GM20000 (cell line): ENCODE measurements at places on chromosomes 4 and X.

DNA sequence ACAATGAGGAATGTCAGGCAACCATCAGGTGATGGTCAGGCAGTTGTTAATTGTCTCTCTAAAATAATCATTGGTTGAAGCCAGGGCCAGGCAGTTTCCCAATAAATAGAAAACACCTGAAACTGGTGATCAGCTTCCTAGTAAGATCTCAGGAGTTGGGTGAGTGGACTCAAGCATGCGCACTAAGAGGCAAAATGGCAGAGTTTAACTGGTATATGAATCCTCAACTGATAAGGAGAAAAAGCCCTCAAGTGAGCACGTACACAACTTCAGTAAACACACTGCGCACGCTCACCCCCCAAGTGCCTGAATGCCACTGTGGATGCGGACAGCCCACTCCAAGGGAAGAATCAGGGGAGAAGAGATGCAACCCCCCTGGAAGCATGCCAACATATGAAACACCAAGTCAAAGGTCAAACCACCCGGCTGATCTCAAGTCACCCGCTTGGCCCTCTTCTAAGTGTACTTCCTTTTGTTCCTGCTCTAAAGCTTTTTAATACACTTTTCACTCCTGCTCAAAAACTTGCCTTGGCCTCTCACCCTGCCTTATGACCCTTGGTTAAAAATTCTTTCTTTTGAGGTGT lies 39.9 kb downstream of the LNX1 start:
- DNase-seq: no peak

DNA sequence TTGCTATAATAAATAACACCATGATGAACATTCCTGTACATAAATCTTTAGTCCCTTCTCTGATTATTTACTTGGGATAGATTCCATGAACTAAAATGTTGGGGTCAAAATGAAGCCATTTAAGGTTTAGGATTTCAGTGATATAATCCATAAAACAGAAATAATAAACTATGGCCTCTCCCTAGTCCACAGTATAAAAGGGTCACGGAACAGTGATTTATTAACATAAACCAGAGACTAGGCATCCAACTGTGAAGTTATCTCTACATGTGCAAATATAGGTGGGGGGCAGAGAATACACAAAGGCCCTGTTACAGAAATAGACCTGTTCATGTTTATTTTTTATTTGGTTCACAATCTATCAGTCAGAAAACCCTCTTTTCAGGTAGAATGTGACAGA lies 499.1 kb upstream of the SLIT2 start:
- DNase-seq: no peak

- no peak for DNase-seq
These were observed 32.4 kb upstream of the BCOR start for GRCh38 chrX:40130207-40130606.

DNA sequence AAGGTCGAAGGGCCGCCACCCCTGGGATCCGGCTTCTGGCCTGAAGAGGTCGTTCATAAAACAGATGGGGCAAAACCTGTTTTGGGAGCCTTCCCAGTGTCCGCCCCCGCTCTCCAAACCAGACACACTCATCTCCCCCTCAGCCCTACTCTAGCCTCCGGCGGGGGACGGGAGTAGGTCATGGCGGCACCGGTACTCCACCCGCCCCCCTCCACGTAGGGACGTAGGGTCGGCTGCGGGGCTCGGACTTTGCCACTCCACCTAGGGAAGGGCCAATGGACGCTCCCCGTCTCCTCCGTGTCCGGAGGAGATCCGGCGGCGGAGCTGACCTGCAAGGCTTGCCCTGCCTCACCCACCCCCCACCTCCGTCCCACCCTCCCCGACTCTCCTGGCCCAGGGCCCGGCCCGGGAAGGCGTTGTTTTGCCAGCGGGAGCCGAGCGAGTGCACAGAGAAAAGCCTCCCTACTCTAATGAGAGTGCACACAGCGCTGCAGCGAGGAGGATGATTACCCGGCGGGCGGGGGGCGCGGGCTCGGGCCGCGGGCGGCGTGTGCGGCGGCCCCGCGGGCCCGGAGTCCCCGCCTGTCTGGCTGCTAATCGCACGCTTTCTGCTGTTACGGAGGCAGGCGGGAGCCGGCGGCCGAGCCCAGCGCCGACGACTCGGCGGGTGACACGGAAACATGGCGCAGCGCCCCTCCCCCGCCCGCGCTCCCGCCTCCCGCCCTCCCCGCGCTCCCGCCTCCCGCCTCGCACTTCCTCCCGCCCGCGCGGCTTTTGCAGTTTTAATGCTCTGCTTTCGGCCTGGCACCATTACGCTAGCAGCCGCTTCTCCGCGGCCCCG lies 8.3 kb upstream of the BCOR start:
- DNase-seq: peak; percentile 75

DNA sequence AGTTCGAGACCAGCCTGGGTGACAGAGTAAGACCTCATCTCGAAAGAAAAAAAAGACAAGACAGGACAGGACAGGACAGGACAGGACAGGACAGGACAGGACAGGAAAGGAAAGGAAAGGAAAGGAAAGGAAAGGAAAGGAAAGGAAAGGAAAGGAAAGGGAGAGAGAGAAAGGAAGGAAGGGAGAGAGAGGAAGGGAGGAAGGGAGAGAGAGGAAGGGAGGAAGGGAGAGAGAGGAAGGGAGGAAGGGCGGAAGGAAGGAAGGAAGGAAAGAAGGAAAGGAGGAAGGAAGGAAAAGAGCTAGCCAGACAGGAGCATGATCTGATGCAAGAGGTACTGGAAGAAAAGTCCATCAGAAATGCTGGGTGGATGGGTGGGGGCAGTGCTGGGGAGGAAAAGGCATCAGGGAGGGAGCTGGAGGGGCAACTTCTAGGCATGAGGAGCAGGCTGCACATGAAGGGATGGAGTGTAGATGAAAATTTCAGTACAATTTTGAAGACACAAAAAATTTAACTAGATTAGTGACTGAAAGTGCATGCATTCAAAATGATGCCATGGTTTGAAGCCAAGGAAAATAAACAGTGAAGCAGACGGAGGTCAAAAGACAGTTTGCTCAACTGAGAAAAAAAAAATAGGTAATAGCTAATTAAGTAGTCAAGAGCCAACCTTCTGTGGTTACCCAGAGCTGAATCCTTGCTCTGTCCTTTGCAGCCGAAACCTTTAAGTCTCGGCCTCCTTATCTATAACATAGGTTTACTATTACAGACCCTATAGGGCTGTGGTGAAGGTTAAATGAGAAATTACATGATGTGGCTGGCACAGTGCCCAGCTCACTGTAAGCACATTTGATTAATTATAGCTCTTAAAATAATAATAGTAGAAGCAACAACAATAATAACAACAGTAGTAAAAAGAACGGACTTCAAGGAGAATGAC lies 59.9 kb downstream of the ZNF827 start:
- no peak for DNase-seq

DNA sequence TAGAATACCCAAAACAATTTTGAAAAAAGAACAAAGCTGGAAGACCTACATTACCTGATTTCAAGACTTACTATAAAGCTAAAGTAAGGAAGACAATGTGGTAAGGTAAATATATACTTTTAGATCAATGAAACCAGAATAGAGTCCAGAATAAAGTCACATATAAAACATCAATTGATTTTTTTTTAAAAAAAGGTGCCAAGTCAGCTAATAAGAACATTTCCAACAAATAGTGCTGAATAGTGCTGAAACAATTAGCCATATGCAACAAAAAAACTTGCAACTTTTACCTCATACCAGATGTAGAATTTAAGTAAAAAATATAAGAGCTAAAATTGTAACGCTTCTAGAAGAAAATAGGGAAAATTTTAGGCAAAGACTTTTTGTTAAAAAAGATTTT lies 73.0 kb upstream of the PDHA1 start:
- DNase-seq: no peak

- no peak for DNase-seq
These were observed 225.2 kb upstream of the ZFP42 start for GRCh38 chr4:187770345-187770744.

DNA sequence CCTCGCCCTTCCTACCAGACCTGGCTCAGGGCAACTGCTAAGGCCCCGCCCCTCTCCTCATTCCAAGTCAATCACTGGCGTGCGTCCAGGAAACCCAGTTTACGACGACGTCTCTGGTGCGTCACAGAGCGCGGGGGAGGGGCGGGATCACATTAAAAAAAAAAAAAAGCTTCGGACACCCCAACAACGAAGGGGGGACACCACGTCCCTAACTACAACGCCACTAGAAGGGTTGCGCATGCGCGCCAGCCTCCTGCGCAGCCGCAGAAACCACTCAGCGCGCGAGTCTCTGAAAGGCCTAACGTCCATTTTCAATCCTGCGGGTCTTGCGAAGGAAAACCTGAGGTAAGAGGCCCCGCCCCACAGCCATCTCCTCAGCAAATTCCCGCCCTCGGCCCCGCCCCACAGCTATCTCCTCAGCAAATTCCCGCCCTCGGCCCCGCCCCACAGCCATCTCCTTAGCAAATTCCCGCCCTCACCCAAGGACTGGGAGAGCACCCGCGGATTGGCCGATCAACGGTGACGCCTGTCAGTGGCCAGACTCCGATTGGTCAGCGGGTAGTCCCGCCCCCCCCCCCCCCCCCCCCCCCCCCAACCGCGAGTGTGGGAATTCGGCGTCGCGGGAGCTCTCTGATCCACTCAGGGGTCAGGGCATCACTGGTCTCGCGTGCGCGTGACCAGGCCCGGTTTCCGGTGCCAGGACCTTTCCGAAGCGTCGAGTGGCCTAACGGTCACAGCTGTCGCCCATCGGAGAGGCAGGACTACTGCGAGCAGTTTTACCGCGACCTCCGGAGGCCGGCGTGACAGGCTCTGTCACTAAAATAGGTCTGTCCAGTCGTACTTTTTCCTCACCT lies at the start of gene SCML1:
Gene SCML1, plus strand, starts transcription at position 638 of the 854 bp plus-strand sequence. CDS start 6,694 bp downstream, outside the sequence.
- DNase-seq: peak; percentile 18

DNA sequence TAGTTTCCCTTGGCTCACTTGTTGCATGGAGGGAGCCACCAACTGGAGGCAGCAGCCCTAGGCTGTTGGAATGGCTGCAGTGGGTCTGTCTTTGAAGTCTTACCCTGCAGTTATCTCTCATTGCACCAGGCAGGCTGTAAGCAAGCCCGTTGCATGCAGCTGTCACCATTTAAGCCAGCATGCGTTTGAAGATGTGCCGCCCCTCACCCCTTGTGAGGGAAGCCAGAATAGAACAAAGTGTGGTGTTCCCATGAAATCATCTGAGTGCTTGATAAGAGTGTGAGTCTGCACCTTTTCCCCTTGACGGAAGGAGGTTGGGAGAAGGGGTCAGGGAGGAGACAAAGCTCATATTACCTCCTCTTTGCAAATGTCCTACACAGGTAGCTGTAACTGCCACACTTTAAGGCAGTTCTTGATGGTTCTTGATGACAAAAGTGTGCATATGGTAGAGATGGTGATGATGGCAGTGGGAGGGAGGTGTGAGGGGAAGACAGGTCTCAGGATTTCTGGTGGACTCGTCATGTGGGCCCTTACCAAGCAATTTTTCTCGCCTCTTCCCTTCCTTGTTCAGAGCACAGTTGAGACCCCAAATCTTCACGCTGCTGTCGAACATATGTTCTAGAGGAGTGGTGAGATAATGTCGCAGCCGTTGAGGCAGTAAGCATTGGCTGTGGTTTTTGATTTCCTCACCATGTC lies 191.4 kb upstream of the LEF1 start:
- no peak for DNase-seq

- no peak for DNase-seq
These were observed 9.3 kb downstream of the PRDM8 start for GRCh38 chr4:80206521-80207171.

GRCh38 chrX:53682885-53683555 lies 3.5 kb downstream of the HUWE1 start:
- DNase-seq: peak; percentile 9

GRCh38 chr4:158826057-158826456 lies 57.2 kb downstream of the FNIP2 start:
- no peak for DNase-seq

DNA sequence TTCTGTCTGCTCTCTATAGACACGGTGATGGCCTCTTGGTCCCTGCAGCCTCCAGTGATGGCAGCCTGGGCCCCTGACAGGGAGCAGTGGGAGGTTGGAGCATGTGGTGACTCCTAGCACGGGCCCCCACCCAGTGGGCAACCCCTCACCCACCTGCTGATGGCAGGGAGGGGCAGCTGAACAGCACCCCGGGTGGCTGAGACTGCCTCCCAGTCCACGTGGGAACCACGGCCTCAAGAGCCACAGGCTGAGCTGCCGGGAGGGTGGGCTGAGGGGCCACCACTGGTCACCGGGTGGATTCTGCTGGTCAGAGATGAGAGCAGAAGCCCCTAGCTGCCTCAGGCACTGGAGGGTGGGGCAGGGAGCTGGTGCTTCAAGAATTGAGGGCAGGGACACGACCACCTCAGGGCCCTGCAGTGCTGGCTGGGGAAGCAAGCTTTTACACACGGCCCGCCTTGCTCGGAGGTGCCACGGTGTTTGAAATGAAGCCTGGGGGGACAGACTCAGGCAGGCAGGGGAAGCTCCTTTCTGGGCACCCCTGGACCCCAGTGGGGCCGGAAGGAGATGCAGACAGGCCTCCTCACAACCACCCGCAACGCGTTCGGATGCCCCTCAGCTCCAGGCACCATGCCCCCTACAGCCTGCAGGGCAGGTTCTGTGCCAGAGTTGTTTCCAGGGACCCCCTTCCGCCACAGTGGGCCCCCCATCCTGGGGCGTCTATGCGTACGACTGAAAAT lies 6.3 kb upstream of the HAUS3 start:
- peak; percentile 10 for DNase-seq

- no peak for DNase-seq
These were observed 10.9 kb upstream of the TET2 start for GRCh38 chr4:105135785-105136184.

GRCh38 chrX:41542135-41542534 lies 95.0 kb downstream of the NYX start:
- no peak for DNase-seq
